Fibroblast of gingiva (primary cell): ENCODE measurements at places on chromosomes 1 and 21.
A peak's percentile ranks its signal among the peaks of the same experiment; 100 is the strongest.

GRCh38 chr1:88892357-88892877 lies 1.1 kb upstream of the GTF2B start:
- DNase-seq, result peak; percentile 66

GRCh38 chr1:56139836-56140235 lies 439.5 kb downstream of the PLPP3 start:
- DNase-seq, result no peak

DNA sequence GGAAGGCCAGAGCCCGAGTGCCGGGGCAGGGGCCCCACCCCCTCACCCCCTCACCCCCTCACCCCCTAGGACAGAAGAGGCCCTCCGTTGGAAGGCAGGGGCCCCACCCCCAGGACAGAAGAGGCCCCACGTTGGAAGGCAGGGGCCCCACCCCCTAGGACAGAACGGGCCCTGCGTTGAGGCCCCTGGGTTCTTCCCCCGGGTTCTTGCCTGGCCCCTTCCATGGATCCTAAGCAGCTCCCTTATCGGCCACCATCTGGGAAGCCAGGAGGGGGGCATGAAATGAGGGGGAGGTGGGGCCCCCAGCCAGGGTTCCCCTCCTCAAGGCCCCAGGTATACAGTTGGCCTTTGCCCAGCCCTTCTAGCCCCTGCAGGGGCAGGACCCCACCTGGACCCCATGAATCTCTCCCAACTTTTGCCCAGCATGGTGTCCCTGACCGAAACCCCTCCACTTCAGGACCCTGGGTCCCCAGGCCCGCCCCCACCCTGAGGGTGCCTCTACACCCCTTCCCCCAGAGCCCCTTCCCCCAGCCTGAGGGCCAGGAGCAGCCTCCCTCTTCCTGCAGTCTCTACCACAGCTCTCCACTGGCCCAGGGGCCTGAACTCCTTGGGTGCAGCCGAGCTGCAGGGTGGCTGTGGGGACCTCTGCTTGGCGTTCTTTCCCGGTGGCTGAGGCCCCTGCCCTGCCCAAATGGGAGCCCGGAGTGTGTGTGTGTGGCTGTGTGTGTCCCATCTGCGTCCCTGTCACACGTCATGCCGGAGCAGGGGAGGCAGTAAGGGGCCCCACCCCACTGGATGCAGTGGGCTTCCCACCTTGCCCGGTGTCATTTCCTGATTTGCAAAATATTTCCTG lies 4.3 kb upstream of the VWA1 start:
- DNase-seq, result no peak

DNA sequence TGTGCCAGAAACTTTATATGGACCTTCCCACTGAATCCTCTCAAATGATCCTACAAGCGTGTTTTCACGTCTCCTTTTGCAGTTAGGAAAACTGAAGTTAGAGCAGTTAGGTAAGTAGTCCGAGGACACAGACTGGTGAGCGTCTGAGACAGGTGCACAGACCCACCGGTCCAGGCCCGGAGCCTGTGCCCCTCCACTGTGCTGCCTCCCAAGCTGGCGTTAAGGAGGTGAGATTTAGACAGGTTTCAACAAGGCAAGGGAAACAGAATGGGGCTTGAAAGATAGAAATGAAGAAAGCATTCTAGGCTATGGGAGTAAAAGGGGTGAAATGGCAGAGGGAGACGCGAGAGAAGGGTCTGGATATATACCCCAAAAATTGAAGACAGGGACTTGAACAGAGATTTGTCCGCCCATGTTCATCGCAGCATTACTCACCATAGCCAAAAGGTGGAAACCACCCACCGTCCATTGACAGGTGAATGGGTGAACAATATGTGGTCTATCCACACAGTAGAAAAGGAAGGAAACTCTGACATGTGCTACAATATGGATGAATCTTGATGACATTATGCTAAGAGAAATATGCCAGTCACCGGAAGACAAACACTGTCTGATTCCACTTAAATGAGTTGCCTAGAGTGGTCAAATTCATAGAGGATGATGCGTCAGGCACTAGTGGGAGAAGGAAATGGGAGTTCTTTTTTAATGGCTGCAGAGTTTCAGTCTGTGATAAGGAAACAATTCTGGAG lies 15.7 kb upstream of the PKP1 start:
- no peak for DNase-seq

DNA sequence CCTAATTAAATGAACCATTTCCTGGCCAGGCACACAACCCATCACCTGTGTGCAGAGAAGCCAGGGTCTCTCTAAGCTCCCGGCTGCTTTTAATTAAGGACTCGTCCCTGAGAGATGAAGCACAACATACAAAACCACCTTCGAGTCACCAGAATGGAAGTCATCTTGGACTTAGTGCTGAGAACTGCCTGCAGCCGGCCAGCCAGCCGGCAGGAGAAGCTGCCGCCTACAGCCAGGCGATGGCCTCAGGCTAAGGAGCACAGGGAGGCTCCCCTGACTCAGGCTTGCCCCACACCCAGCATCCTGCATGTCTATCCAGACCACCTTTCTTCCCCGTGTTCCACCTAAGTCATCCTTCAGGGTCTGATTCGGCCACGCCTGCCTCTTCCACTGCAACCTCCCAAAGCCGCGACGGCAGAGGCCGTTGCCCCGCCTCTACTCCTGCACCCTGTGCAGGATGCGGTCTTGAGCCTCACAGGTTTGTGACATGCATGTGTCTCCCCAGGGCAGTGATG lies 83.6 kb downstream of the SLC66A1 start:
- peak; percentile 31 for DNase-seq

GRCh38 chr1:169193191-169193850 lies 86.8 kb downstream of the ATP1B1 start:
- DNase-seq, result no peak

- DNase-seq, result peak; percentile 59
These were observed 132.2 kb downstream of the TLR5 start for GRCh38 chr1:223010582-223011504.

GRCh38 chr1:64553285-64553684 lies 83.4 kb downstream of the CACHD1 start:
- no peak for DNase-seq

DNA sequence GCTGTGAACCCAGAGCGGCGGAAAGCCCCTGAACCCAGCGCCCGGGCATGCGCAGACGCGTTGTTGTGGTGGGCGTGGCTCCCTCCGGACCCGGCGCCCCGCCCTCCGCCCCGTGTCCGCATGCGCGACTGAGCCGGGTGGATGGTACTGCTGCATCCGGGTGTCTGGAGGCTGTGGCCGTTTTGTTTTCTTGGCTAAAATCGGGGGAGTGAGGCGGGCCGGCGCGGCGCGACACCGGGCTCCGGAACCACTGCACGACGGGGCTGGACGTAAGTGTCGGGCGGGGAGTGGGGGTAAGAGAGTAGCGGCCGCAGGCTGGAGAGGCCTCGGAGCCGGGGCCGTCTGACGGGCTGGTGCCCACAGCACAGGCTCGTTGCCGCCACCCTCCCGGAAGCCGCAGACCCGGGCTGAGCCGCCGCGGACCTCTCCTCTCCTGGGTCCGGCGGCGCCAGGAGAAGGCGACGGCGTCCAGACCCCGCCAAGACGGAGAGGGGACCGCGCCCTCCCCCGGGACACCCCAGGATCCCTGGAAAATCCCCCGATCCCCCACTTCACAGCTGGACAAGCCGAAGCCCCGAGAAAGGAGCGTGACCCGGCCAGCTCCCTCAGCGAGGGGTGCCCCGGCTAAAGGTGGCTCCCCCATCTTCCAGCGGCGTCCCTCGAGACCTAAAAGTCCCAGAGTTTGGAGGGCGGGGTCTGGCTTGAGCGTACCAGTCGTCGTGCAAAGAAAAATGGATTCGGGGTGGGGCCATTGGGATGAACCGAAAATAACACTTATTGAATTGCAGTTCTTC lies at the start of gene TMEM50A:
TMEM50A (plus strand) TSS at position 147 of the 794 bp plus-strand sequence. CDS start 2,153 bp downstream, outside the sequence.
- peak; percentile 83 for DNase-seq

- DNase-seq, result no peak
These were observed 326.3 kb upstream of the PKN2 start for GRCh38 chr1:88357729-88358128.

- DNase-seq, result no peak
These were observed 18.5 kb downstream of the TP53BP2 start for GRCh38 chr1:223827193-223827663.

- no peak for DNase-seq
These were observed 9.2 kb upstream of the HHIPL2 start for GRCh38 chr1:222557148-222557547.

GRCh38 chr1:22872981-22873664 lies 99.5 kb downstream of the LACTBL1 start:
- no peak for DNase-seq
